ENCODE measurements at places on chromosomes 3 and 15.

GRCh38 chr3:182508919-182509711, 284.2 kb upstream of the ATP11B start:
- DNase-seq: no peak

GRCh38 chr15:64810497-64811326, 14.7 kb downstream of the PIF1 start:
- DNase-seq: no peak

- no peak for DNase-seq
These were observed 76.0 kb downstream of the MAP4 start for GRCh38 chr3:47940232-47940631.

GRCh38 chr15:92663250-92663951, 7.8 kb upstream of the FAM174B start:
- no peak for DNase-seq

- no peak for DNase-seq
These were observed 64.9 kb upstream of the KLHL25 start for GRCh38 chr15:85859671-85860070.

DNA sequence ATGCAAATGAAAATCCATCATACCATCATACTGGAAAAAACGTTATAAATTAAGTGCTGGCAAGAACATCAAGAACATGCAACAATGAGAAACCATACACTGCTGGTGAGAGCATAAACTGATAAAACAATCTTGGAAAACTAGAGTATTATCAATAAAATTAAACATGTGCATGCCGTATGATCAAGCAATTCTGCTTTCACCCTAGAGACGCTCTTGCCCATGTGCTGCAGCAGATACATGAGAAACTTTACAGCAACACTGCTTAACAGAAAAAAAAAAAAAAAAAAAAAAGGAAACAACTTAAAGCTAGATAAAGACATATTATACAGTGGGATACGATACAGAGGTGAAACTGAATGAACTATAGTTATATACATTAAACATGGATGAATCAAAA, 21.8 kb downstream of the SPG11 start:
- DNase-seq: no peak

- DNase-seq: no peak
These were observed 78.8 kb downstream of the AAGAB start for GRCh38 chr15:67175643-67176071.

GRCh38 chr15:97759363-97759762, 201.1 kb upstream of the ARRDC4 start:
- no peak for DNase-seq

- DNase-seq: no peak
These were observed 421.4 kb downstream of the SHQ1 start for GRCh38 chr3:72426618-72427397.

DNA sequence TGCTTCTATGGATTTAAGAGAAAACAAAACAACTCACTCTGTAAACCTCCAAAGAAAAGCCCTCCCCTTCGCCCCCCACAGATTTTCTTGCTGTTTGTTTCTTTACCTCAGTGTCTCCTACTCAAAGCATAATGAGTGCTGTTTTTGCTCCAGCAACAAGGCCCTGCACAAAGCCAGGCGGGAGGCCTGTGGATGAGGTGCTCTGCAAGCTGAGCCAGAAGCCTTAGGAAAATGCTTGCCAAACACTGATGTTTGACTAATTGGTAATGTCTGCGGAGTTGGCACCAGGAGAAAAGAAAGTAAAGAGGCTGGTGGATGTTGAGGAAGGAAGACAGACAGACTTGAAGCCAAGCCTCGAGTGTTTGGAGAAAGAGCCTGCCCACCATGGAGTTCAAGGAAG, 99.7 kb downstream of the RARB start:
- no peak for DNase-seq

- DNase-seq: no peak
These were observed 65.2 kb upstream of the CHL1 start for GRCh38 chr3:131151-131888.

- no peak for DNase-seq
These were observed 50.7 kb downstream of the MAP6D1 start for GRCh38 chr3:183774631-183775030.

- no peak for DNase-seq
These were observed 37.4 kb upstream of the PCSK6 start for GRCh38 chr15:101526890-101527289.

- no peak for DNase-seq
These were observed 393.0 kb downstream of the IGSF11 start for GRCh38 chr3:118641608-118642007.

DNA sequence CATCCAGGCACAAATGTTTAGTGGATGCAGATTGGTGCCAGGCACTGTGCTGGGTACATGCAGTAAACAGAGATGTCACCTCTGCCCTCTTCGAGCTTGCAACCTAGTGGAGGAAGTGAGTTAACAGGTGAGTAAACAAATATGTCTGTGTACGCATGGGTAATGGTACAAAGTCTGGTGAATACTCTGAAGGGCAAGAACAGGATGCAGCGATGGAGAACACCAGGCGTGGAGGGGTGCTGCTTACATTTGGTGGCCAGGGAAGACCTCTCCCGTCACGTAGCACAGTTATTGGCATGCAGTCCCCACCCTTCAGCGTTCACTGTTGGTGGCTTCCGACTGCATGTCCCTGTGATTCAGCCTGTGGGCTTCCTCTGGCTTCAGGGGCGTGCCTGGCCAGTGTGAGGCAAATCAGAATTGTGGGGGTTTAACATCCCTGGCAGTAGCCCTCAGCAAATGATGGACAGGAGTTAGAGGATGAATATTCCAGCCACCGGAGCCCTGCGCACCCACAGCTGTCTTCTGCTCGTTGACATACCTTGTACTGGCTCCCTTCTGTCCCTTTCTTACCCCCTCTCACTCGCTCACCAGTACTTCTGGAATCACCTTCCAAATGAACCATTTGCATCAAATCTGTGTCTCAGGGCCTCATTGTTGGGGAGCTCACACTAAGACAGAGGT, 9.1 kb upstream of the HDAC11 start:
- DNase-seq: no peak

DNA sequence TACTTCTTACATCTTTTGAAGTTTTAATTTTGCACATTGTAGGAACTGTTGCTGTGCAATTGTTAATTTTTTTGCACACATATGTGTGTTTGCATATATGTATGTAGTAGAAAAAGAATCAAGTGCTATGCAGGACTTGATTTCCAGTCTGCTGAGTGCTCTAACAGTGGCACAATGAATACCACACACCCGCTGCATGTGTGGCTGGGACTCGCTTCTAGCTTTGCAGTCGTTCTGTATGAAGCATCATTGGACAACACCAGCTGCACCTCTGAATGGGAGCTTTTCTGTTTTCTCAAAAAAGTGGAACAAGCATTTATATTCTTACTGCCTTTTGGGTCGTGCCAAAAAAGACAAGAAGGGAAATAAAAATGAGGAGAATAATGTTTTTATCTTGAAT, 564.7 kb downstream of the FOXP1 start:
- no peak for DNase-seq

DNA sequence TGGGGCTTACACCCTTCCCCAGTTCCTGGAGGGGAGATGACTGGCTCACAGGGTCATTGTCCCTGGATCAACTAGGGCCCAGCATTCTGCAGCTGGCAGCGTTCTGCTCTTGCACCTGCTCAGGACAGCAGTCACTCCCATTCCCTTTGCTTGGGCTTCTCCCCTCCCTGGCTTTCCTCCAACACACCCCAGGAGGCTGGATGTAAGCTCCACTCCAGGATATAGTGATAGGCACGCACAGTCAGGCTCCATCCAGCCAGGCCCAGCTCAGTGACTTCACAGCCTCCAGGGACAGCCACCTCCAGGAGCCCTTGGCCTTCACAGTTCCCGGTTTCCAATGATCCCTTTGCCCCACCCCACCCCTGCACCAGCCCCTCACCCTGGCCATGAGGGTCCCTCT, 1.9 kb downstream of the SPTBN5 start:
- no peak for DNase-seq

DNA sequence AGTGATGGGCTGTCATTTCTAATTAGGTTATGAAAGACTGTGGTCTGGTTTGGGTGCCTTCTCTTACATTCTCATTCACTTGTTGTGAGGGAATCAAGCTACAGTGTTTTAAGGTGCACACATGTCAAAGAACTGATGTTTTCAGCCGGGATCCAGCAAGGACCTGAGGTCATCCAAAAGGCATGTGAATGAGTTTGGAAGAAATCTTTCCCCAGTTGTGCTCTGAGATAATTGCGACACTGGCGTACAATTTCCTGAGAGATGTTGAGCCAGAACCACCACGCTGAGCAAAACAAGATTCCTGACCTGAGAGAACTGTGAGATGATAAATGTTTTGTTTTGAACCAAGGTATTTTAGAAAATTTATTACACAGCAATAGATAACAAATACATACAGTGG, 295.3 kb upstream of the SLITRK3 start:
- DNase-seq: no peak

- DNase-seq: no peak
These were observed 46.1 kb downstream of the APBA2 start for GRCh38 chr15:28931828-28932227.

DNA sequence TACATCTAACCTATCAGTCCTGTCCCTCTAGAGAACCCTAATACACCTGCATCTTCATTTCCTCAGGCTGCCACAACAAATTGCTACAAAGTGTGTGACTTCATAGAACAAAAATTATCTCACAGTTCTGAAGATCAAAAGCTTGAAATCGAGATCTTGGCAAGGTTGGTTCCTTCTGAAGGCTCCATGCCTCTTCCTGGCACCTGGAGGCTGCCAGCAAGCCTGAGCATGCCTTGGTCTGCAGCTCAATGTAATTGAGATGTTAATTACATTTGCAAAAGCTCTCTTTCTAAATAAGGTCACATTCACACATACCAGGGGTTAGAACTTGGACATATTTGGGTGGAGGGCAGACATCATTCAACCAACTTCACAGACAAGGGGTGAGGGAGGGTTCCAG, 86.4 kb upstream of the ABHD17C start:
- DNase-seq: no peak

Data from activated T-cell treated with anti-CD3 and anti-CD28 coated beads, Interleukin-2, amount 50 U/mL, for 1 hour (primary cell).